NCI-H226 (cell line): ENCODE measurements at places on chromosomes 12 and 14.

GRCh38 chr14:59046746-59047145 is 141.7 kb upstream of the DAAM1 start:
- no peak for DNase-seq

GRCh38 chr14:91108941-91109611 is 4.8 kb upstream of the DGLUCY start:
- no peak for DNase-seq

- no peak for DNase-seq
Measured at GRCh38 chr12:57254506-57255280, 3.7 kb upstream of the STAC3 start.

GRCh38 chr14:25197885-25198284 is 147.9 kb upstream of the STXBP6 start:
- DNase-seq: no peak

DNA sequence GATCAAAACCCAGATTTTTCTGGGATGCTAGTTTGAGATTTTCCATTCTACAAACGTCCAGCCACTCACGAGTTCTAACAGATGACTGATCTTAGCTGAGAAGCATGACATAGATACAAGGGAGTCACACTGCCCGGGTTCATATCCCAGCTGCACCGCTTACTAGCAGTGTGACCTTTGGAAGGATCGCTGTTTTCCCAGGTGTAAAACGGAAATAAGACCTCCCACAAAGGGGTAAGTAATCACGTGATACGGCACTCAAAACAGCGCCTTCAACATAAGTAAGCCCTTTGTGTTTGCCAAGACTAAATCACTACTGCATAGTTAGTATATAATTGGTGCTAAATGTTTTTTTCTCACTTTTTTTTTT is 624 bp upstream of the PWP1 start:
- no peak for DNase-seq

- no peak for DNase-seq
Measured at GRCh38 chr14:71597287-71597920, 334.8 kb upstream of the RGS6 start.

DNA sequence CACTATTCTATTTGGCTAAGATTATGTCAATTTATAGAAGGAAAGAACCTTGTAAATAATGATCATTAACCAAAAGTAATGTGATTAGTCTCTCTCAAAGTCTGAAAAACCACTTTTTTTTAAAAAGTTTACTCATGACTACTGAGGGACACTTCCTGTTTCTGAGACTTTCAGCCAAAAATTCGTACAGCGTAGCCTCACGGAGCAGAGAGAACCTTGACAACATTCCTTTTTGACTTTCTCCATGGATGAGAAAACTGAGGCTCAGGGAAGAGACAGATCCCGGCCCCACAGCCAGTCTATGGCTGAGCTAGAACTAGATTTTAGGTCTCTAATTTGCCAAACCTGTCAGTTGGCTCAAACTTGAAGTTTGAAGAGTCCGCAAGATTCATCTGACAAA is 68.2 kb downstream of the DAD1 start:
- DNase-seq: no peak

DNA sequence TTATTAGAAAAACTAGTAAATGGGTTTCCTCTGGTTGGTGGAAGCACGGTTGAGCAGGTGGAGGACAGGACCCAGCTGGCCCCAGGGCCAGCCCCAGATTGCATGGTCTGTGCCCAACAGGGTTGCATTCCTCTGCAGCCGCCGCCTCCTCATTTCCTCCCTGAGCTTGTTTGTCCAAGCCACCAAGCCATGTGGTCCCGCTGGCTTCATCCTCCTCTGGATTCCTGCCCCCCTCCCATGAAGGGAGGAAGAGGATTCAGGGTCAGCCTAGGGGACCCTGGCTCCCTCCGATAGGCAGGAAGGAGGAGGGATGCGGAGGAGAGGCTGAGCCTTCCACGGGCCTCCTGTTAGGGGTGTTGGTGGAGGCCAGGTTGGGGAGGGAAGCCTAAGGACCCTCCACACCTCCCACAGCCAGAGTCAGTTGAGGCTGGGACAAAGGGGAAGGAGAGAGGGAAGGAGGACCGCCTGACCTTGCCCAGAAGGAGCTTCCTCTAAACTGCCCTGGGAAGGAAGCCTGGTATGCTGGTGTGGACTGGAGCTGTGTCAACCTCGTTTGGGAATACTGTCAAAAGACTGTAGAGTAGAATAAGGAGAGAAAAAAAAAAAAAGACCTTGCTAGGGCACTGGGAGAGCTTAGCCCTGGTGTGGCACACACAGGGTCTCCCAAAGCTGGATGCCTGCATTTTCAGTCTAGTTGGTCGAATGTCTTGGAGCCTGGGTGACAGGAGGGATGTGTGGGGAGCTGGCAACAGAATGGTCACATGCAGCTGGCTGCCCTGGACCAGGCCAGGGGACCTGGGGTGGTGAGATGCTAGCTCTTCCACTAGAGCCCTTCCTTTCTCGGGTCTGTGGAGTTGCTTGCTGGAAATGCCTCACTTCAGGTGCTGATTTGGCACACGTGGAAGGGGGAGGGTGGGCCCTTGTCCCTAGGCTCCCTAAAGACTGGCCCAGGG is 42.4 kb downstream of the PLEKHG3 start:
- DNase-seq: no peak
